Cortex of kidney (tissue), 1 donor: ENCODE measurements at places on chromosomes 5 and 9.

DNA sequence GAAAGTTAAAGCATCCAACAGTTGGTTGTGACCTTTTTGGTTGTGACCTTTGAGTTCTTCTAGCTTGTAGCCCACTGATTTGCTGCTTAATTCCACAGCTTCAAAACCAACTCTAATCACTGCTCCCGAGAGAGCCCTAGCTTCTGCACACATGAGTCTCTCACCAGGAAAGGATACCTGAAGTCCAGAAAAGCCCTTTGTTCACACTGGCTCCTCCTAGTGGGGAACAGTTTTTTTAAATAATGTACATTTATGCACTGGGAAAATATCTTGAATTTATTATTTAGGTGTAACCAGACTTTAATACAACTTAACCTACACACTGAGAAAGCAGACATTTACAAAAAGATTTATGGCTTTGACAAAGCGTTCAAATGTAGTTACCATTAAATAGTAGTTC lies 120.2 kb upstream of the CCDC152 start:
- DNase-seq, result no peak

DNA sequence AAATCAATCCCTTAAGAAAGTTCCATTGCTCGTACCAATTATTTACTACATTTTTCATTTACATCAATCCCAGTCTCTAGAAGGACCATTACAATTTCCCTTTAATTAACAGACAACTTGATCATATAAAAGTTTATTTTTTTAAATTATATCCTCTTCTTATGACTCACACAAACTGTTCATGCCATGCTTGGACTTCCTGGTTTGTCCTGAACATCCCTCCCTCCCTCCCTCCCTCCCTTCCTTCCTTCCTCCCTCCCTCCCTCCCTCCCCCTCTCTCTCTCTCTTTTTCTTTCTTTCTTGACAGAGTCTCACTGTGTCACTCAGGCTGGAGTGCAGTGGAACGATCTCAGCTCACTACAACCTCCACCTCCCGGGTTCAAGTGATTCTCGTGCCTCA lies 11.6 kb upstream of the CLTB start:
- DNase-seq, result no peak

- no peak for DNase-seq
These were observed 109.5 kb downstream of the RXRA start for GRCh38 chr9:134435550-134436378.

- no peak for DNase-seq
These were observed 10.9 kb upstream of the SLC24A2 start for GRCh38 chr9:19799784-19800183.

GRCh38 chr5:154723740-154724505 lies 31.3 kb upstream of the LARP1 start:
- DNase-seq, result no peak

- no peak for DNase-seq
These were observed 958 bp downstream of the CD180 start for GRCh38 chr5:67195406-67196275.

GRCh38 chr9:29245351-29245750 lies 1672.1 kb upstream of the C9orf72 start:
- DNase-seq, result no peak

GRCh38 chr5:172583931-172584511 lies 57.0 kb upstream of the NEURL1B start:
- no peak for DNase-seq

DNA sequence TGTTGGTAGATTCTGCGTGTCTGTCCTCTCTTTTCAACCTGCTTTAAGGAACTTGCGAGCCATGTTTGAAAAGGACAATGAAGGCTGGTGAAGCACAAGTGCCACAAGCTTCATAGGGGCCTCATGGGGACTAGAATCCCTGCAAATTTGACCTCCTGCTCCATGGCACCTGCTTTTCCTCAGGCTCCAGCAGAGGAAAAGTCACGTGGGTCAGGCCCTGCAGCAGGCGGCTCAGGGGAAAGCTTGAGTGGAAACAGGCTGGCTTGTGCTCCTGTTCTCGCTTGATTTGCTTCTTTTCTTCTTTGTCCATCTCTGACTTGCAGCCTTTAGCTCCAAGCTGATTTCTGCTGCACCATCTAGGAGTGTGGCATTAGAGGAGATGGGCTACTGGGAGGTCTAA lies 187.6 kb upstream of the MAST4 start:
- no peak for DNase-seq

GRCh38 chr5:58640011-58640410 lies 57.1 kb downstream of the RAB3C start:
- DNase-seq, result no peak

- no peak for DNase-seq
These were observed 1.1 kb downstream of the DMRTA1 start for GRCh38 chr9:22447618-22448305.

- DNase-seq, result no peak
These were observed 8.8 kb downstream of the LHFPL2 start for GRCh38 chr5:78639791-78640190.

- no peak for DNase-seq
These were observed 190.9 kb upstream of the TUT7 start for GRCh38 chr9:86545090-86545489.

- no peak for DNase-seq
These were observed 13.0 kb downstream of the RGS3 start for GRCh38 chr9:113476511-113476916.
